Right renal cortex interstitium (tissue), 3 donors: ENCODE measurements at places on chromosomes 3 and 15. TPM values are rescaled to one million over a fixed set of nuclear protein-coding genes. Genes with fewer than 3 reads are reported as not detected.

GRCh38 chr3:65604863-65605526 lies 433.7 kb downstream of the MAGI1 start:
- DNase-seq = no peak

DNA sequence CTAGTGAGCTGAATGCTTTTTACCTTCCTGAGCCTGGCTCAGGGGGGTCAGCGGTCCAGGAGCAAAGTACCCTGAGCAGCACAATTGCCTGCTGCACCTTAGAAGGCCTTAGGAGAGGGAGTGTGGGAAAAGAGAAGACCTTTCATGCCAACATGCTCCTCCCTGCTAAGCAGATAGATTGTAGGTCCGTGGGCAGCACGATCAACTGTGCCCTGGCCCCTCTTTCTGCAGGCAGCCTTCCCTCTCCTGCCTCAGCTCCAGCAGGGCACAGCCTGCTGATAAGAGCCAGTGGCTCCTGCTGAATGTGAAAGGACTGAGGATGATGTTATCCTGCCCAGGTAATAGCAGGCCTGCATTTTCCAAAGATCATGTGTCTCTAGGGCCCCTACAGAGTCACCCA lies 4.1 kb downstream of the CORO2B start:
- DNase-seq = no peak

- DNase-seq = no peak
Observed at GRCh38 chr3:138371070-138371965, 22.9 kb downstream of the MRAS start.

DNA sequence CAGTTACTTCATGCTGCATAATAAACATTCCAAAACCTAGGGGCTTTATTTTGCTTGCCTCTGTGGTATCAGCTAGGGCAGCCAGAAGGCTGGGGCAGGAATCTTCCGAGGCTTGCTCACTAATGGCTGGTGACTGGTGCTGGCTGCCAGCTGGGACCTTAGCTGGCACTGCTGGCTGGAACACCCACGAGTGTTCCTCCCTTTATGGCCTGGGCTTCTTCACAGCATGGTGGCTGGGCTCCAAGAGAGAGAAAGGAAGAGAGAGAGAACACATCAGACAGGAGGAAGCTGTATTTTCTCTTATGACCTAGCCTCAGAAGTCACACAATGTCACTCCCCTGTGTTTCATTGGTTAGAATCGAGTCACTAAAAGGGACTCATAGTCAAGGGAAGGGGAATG lies 23.9 kb upstream of the CDCP1 start:
- DNase-seq = no peak

DNA sequence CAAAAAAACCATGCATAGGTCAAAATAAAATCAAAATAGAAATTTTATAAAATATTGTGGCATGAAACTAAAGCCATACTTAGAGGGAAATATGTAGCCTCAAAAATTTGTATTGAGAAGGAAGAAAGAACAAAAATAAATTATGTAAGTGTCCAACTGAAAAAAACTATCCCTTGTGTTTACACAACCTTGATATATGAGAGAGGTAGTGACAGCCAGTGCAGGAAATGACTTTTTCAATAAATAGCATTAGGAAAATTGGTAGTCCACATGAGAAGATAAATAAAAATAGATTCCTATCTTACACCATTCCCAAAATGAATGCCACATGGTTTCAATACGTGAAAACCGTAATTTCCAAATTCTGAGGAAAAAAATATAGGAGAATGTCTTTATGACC lies 13.2 kb upstream of the PRSS50 start:
- no peak for DNase-seq

LRRFIP2 gene
- 39.6 TPM for polyA plus RNA-seq

SLC51B gene
- 13.2 TPM for polyA plus RNA-seq

OSTN gene
- polyA plus RNA-seq = 12.2 TPM

IGSF11 gene
- 4.0 TPM for polyA plus RNA-seq

SOX2 gene
- polyA plus RNA-seq = 0.22 TPM
